Mesothelial cell of epicardium (in vitro differentiated cells): ENCODE measurements at places on chromosomes 2 and 18.

DNA sequence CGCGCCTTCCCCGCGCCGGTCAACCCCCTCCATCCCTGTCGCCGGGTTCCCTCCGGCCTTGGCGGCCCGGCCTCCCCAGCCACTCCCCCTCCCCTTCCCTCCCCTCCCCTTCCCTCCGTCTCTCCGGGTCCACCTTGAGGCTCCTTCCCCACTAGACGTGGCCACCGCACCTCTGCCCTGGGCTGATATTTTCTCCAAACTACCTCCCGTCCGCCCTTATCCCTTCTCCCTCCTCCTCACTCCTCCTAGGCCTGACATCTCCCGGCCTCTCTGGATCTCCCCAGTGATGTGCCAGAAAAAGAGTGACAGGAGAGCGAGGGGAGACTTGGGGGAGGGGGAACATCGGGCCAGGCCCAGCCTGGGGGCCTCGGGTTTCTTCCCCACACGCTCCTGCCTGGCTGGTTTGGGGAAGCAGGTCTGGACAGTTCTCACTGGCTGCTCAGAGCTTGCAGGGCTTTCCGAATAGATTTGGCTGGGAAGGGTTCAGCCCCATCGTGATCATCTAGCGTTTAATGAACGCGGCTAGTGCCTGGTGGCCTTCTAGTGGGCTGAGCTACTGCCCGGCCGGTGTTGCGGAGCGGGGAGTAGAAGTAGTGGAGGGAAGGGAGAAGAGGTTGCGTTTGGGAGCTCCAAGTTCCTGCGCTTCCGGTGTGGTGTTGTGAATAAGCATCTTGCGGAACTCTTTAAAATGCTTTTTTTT is 641 bp downstream of the MAPRE3 start:
- DNase-seq, result peak; percentile 40
- peak overlapping the region; percentile 71 for H3K4me3 ChIP-seq
- no peaks in the 10 kb centered on the region for H3K36me3 ChIP-seq
- H3K27me3 ChIP-seq, result peaks cover 48% of the 10 kb centered on the region

DNA sequence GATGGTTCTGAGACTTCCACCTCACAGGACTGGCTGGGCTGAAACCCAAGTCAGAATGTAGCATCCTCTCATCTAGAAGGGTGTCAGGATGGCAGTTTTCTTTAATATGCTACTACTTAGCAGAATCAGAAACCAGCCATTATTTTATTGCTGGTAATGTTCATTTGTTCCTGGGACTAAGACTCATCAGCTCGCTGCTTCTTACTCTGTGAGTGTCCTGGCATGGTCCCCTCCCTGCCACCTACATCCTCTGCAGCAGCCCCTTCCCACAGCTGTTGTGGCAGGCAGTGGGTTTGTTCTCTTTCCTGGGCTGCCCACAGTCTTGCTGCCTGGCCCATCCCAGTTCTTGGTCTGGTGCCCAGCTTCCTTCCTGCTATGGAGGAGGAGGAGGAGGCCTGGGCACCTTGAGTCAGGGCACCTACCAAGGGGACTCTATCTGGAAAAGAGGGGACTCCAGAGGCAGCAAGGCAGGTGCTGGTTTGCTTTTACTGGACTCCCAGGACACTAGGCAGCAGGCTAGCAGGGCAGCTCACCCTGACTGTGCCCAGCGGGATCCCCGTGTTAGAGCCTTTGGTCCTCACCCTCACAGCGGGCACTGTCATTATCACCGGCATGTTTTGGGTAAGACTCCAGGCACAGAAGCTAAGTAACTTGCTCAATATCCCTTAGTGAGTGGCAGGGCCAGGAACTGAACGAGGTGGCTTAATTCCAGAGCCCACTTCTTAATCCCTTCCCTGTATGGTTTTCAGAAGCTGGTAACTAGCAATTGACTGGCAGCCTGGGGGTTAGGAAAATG is 62.1 kb downstream of the LRRFIP1 start:
- DNase-seq, result no peak
- H3K36me3 ChIP-seq, result peaks cover under 1% of the 10 kb centered on the region
- H3K4me3 ChIP-seq, result peak overlapping the region; percentile 68

DNA sequence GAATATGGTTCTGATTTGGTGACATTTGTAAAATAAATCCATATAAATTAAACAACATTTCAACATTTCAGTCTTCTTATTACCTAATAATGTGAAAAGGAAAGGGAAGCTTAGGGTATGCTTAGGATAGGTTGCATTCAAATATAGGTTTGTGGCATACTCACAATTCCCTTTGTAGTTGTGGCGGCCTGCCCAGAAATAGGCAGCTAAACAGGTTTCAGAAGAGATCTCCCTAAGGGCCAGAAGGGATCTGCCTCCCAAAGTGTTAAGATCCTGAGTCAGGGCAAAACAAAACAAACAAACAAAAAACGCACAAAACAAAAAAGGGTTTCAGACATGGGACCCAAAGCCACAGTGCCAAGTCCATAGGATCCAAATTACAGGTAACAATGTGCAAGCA is 41.4 kb upstream of the TCF7L1 start:
- DNase-seq, result no peak
- no peaks in the 10 kb centered on the region for H3K4me1 ChIP-seq
- H3K27ac ChIP-seq, result no peak overlapping the region

GRCh38 chr2:150421126-150421651 is 66.3 kb downstream of the RND3 start:
- peaks cover 47% of the 10 kb centered on the region for H3K4me1 ChIP-seq
- H3K27ac ChIP-seq, result no peak overlapping the region
- H3K36me3 ChIP-seq, result no peaks in the 10 kb centered on the region
- no peak overlapping the region for H3K4me3 ChIP-seq

DNA sequence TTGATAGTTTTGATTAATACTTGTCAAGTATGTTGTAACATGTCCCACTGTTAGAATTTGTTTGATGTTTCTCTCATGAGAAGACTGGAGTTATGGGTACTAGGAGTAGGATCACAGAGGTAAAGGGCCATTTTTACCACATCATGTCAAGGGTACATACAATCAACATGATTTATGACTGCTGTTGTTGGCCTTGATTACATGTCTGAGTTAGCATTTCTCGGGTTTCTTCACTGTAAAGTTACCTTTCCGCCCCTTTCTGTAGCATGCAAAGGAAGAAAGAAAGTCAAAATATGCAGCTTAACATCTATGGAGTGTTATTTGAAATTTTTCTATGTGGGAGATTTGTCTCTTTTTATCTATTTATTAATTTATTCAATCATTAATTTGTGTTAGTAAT is 1456.4 kb downstream of the SUCLG1 start:
- H3K27ac ChIP-seq, result no peak overlapping the region
- H3K27me3 ChIP-seq, result no peaks in the 10 kb centered on the region
- no peak overlapping the region for H3K4me3 ChIP-seq
- DNase-seq, result no peak

- H3K4me3 ChIP-seq, result no peak overlapping the region
- peaks cover 18% of the 10 kb centered on the region for H3K4me1 ChIP-seq
- DNase-seq, result no peak
- peaks cover 9% of the 10 kb centered on the region for H3K27me3 ChIP-seq
Measured at GRCh38 chr2:10989782-10990181, 78.0 kb downstream of the KCNF1 start.

- H3K27ac ChIP-seq, result no peak overlapping the region
- H3K27me3 ChIP-seq, result no peaks in the 10 kb centered on the region
- H3K4me1 ChIP-seq, result no peaks in the 10 kb centered on the region
- no peak for DNase-seq
Measured at GRCh38 chr2:226904592-226904991, 68.7 kb downstream of the RHBDD1 start.

DNA sequence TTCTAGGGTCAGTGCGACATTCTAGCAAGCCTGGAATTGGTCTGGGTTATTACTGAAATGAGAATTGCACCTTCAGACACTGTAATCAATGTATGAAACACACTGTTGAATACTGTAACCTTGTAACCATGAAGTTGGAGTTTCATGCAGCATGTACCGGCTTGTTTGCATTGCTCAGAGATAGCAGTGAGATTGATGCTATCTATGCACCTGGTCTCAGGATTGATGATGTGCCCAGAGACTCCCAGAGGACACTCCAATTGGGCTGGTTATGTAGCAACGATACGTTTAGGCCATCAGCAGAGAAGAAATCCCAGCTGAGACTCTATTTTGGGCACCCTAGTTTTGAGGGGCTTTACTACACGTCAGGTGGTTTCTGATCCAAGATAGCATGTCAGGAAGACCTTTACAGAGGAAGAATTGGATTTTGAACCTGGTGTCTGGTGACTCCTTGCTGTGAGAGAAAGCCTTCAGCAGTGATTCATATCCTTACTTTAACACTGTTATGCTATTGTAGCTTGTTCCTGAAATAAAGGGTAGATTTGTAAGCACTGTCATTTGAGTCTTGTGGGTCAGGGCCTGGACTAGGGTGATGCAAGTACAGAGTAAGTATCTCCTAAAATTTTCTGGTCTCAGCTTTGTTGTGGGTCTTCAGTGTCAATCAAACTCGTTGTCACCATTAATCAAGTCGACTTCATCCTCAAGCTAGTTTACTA is 305.1 kb upstream of the GULP1 start:
- H3K4me3 ChIP-seq, result no peak overlapping the region
- H3K36me3 ChIP-seq, result no peaks in the 10 kb centered on the region
- no peaks in the 10 kb centered on the region for H3K27me3 ChIP-seq
- no peak for DNase-seq
- peaks cover 26% of the 10 kb centered on the region for H3K4me1 ChIP-seq
- H3K27ac ChIP-seq, result no peak overlapping the region
